Stimulated activated CD8-positive, alpha-beta memory T cell treated with anti-CD3 and anti-CD28 coated beads, Interleukin-7, amount 100 ng/mL, for 24 hours (primary cell): ENCODE measurements at places on chromosomes 1 and 21.

- DNase-seq: no peak
Measured at GRCh38 chr1:207404849-207405525, 49.1 kb upstream of the CR2 start.

DNA sequence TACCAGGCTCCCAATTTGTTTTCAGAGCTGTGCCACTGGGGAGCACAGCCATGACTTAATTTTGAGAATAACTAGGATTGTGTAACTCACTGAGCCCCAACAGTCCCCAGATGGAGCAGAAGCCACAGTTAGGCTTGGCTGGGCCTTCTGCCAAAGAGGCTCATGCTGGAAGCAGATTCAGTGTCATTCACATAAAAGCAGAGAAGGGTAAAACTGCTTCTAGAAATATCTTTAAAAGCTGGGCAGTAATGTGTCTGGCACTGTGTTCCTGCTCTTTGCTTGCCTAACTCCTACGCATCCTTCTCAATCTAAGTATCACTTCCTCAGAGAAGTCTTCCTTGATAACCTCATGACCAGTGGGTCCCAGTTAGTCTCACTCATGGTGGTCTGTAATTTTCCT lies 20.3 kb downstream of the STK40 start:
- DNase-seq: no peak

DNA sequence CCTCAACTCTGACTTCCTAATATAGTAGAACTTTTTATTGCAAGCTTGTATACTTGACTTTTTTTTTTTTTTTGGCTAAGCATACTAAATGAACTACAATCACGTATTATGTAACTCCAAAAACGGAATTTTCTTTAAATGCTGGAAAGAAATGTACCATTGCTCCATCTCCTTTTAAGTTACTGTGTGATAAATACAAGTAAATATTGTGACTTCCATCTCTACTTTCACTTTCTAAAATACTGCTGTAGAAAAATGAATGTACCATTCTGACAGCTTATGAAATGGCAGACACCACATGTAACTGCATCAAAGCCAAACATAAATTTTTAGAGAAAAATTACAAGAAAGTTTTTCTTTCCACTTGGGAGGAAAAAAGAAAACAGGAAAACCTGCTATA lies 54.7 kb downstream of the ASH1L start:
- DNase-seq: no peak

GRCh38 chr1:38191461-38191860 lies 144.9 kb upstream of the POU3F1 start:
- no peak for DNase-seq

- DNase-seq: no peak
Measured at GRCh38 chr1:8094481-8095241, 68.6 kb upstream of the ERRFI1 start.

GRCh38 chr1:71295350-71295749 lies 214.5 kb upstream of the ZRANB2 start:
- DNase-seq: no peak

- DNase-seq: no peak
Measured at GRCh38 chr1:168811176-168811575, 82.2 kb upstream of the DPT start.

DNA sequence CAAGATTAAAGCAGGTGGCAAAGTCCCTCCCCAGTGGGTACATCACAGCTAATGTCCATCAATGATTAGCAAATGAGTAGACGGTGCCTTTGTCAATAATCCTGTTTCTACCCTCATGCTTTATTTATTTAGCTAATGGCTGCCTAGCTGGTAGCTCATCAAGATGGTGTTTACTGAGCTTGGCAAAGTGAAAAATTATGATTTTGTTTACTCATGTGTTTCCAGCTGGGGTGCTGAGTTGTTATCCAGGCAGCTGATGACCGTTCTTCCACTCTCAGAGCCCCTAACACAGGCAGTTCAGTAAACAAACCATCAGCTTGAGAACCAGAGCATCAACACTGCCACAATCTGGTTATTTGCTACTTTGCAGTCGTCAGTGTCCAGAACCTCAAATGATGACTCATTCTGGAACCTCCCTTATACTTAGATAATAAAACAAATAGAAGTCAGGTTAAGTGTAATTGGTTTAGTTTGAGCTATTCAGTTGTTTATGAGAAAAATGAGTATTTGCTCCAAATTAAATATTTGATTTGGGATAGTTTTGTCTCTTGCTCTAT lies 163.9 kb downstream of the ST6GALNAC5 start:
- DNase-seq: no peak

DNA sequence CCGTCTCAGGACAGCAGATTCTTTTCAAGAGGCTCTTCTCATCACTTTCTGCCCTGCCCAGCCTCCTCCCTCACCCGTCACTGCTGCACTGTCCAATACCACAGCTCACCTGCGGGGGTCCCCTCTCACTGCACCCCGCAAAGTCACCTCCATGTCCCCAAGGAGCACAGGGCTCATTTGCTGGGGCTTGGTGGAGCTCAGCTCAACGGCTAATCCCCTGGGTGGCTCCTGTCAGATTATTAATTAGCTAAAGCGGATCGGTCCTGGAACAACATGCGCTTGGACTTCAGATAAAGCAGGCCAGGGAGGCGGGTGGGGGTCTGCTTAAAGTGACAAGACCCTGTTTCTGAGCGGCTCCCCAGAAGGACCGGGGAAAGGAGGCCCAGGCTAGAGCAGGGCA lies 43.1 kb downstream of the CASZ1 start:
- DNase-seq: no peak

DNA sequence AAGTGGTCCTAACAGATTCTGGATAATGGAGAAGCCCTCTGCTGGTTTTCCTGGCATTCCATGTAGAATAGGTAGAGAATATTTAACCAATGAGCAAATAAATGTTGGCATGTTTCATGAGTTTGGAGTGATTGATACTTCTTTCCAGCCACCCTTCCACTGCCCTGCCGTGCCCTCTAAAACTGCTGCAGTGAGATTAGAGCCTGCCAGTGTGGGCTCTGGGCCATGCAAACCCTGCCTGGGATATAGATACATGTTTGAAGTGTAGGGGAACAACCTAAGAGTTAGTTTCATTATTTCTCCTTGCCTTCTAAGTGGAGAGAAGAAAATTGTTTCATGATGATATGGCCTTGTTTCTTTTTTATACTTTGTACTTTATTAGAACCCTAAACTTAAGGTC lies 10.4 kb downstream of the UBE2Q1 start:
- DNase-seq: no peak

- DNase-seq: no peak
Measured at GRCh38 chr1:241079047-241079446, 278.0 kb downstream of the RGS7 start.

DNA sequence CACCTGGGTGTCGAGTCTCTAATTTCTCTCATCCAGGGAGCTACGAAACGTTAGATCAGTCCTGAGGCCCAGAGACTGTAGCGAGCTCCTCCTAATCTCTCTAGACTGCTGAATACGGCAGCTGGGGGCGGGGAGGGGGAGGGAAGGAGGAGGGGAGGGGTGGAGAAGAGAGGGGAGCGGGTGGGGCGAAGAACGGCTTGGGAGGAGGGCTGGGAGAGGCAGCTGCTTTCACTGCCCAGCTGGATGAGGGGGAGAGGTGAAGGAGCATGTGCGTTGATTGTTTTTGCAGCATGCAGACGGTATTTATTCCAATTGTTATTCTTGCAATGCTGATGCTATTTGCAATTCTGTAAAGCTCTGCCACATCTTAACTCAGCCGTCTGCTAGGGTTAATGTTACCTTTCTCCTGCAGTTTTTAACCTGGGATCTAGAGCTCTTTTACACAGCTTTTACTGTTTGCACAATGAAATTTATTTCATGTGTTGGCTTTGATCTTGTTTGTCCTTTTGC lies 790 bp downstream of the DNAJC6 start:
- no peak for DNase-seq

DNA sequence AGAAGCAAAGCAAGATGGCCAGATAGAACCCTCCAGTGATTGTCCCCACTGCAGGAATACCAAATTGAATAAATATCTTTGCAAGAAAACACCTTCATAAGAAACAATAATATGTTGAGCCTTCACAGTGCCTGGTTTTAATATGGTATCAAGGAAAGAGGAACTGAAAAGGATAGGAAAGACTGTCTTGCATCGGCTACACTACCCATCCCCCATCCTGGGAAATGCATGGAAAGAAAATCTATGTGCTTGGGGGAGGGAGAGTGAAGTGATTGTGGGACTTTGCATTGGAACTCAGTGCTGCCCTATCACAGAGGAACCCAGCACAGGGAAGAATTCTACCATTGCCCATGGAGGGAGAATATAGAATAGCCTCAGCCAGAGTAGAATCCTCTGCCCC lies 28.6 kb upstream of the AK5 start:
- DNase-seq: no peak

DNA sequence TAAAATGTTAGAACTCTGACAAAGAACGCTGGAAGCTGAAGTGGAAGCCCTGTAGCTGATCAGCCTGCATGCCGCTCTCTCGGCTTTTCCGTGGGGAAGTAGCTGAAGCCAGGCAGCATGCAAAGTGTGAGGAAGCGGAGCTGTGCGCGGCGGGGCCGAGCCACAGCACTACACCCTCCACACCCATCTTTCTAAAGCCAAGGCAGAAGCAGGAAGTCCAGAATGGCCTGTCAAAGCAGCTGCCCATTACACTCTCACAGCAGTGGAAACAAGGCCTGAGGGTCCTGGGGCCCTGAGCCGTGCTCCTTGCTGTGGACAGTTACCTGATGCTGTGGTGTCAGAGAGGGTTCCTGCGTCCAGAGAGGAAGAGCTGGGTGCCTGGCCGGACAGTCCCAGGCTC lies 69.6 kb downstream of the UBR4 start:
- DNase-seq: no peak

DNA sequence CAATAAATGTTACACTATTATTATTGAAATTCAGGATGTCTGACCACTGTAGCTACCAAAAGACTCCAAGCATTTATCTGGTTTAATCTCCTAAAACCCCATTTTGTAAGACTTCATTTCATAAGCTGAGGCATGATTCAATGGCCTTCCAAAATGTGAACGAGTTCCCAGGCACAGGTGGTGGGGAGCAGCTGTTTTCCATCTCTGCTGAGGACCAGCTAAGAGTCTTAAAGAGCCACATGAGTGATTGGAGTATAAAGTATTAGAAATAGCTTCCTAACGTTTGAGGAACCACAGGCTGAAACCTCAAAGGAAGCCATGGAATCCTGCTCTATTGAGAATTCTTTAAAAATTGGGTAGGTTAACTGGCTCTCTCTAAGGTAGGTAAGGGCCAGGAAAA lies 44.9 kb downstream of the SEC16B start:
- DNase-seq: no peak

DNA sequence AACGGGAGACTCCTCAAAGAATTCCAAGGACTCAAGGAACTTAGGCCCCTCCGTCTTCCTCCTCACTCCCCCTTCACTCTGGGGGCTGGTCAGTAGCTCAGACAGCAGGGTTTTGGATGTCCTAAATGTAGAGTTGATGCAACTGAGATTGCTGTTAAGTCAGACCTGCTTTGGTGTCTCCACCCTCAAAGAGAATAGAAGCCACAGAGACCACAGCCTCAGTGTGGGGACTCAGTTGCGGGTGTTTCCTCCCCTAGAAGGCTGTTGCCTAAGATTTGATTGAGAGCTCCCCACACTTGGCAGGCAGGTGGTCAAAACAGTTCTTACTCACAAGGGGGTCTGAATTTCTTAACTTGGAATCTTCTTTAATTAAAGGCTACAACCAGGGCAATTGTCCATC lies 7.6 kb downstream of the MAN1C1 start:
- no peak for DNase-seq

- DNase-seq: no peak
Measured at GRCh38 chr1:220788900-220789299, 2.2 kb downstream of the MTARC1 start.

GRCh38 chr1:3785456-3786157 lies 10.7 kb downstream of the LRRC47 start:
- DNase-seq: no peak

DNA sequence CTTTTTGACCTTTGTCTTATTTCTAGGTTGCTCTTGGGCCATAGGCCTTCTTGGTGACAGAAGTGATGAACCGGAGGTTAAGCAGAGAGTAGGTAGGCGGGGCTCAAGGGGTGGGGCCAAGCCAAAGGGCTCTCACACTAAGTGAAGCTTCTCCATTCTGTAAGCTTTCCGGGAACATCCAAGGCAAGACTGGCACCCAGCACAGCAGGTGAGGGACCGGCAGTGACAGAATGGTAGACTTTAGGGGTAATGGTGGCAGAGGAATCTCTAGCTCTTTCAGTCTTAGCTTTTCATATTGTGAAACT lies at the start of gene TNFAIP8L2:
Gene TNFAIP8L2 (plus strand): TSS at position 135 of the 305 bp plus-strand sequence. CDS start 2,049 bp downstream, outside the sequence.
- peak; percentile 69 for DNase-seq

- no peak for DNase-seq
Measured at GRCh38 chr1:200783926-200784325, 45.2 kb downstream of the CAMSAP2 start.

GRCh38 chr1:43621861-43622260 lies 28.1 kb upstream of the KDM4A start:
- no peak for DNase-seq

GRCh38 chr1:103101399-103101798 lies 6.9 kb downstream of the COL11A1 start:
- DNase-seq: no peak
